ENCODE measurements at places on chromosomes 12 and 14. TPM values are rescaled to one million over a fixed set of nuclear protein-coding genes. Genes with fewer than 3 reads are reported as not detected.

DNA sequence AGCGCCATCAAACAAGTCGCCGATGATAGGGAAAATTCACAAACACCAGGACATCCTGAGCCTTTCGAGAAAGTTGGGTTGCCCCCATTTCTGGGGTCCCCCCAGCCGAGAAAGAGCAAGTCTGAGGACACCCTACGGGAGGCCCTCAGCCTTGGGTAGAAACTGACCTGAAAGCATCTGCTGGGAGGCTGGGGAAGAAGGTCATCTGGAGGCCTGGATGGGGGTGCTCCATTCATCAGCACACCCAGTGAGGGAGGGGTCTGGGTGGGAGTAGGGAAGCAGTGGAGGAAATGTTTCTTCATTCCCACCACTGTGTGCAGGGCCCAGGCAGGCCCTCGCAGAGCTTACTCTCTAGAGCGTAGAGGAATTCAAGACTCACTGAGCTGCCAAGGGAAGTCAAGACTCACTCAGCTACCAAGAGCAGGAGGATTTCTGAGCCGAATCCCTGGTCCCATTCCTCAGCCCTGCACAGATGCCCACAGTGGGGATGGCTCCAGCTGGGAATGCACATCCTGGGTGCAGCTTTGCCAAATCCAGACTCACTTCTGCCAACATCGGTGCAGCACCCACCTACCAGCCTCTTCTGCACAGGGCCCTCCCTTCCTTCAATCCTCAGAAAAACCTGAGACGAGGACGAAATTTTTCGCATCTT is 38.1 kb downstream of the DIO3 start:
- no peak for DNase-seq

DNA sequence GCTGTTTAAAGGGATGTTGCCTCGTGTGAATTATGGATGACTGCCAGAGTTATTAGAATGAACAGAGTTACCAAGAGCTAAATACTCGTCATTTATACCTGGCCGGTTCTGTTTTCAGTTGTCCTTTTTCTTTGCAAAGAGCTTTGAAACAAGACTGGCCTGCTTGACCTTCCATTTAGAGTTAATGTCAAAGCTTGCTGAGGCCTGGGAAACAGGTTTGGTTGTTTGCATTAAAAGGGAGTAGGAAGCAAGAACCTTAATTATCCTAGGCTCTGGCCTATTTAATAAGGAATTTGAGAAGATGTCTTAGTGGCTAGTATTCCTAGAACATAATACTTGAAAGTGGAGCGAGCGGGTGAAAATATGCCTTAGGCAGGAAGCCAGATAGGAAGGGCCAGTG is 233.3 kb downstream of the CACNA1C start:
- DNase-seq: no peak

GRCh38 chr14:84003346-84003745 is 1526.6 kb upstream of the FLRT2 start:
- no peak for DNase-seq

GRCh38 chr14:23366426-23366921 is 1.5 kb upstream of the EFS start:
- peak; percentile 93 for DNase-seq

Gene MYBPC1
- not detected for total RNA-seq

- no peak for DNase-seq
Measured at GRCh38 chr12:122684297-122684813, 18.8 kb downstream of the HCAR2 start.

DNA sequence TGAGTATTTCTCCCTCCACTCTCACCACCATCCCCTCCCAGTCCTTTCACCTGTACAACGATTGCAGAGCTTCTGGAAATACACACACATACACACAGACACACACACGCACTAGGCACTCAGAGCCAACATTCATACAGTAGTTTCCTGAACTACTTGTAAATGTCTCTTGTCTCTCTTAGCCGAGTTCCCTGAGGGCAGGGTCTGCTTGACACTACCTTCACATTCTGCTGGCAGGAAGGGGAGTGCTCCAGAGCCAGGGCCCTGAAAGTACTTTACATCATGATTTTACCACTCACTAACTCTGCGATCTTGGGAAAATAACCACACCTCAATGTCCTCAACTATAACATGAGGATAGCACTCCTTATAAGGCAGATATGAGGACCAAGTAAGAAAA is 82.7 kb downstream of the GAS2L3 start:
- DNase-seq: no peak

DNA sequence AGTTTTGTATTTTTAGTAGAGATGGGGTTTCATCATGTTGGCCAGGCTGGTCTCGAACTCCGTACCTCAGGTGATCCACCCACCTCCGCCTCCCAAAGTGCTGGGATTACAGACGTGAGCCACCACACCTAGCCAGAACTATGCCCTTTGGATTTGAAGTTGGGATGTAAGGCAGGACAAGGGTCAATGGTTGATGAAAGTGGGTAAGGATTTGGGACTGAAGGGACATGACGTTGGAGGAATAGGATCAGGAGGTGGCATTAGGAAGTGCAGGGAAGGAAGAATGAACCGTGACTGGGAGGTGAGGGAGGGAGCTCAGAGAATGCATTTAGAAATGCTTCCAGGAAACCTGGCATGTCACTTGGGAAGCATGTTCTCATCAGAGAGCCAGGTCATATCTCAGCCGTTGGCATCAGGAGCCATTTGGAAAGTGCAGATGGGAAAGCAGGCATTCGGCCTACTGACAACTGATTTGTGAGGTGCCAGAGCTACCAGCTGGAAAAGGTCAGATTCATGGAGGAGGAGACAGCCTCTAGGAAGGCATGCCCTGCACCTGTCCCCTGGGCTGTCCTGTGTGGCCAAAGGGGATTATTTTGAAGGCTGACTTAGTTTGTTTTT is 2.2 kb downstream of the CRADD start:
- DNase-seq: no peak

DNA sequence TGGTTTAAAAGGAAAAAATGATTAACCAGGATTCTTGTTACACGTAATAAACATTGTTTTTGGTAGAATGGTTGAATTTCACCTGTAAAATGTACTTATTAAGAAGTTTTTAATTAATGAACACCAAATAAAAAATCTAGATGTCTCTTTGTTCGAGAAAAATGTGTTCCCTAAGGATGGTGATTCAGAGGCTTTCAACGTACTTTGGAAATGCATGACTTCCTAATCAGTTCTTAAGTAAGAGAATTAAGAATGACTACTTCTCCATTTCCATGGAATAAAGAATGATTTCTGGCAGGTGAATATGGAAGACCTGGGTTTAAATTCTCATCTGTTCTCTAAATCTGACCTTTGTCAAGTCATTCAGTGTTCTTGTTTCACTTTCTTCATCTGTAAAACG is 428.6 kb downstream of the KCNH5 start:
- DNase-seq: no peak

DNA sequence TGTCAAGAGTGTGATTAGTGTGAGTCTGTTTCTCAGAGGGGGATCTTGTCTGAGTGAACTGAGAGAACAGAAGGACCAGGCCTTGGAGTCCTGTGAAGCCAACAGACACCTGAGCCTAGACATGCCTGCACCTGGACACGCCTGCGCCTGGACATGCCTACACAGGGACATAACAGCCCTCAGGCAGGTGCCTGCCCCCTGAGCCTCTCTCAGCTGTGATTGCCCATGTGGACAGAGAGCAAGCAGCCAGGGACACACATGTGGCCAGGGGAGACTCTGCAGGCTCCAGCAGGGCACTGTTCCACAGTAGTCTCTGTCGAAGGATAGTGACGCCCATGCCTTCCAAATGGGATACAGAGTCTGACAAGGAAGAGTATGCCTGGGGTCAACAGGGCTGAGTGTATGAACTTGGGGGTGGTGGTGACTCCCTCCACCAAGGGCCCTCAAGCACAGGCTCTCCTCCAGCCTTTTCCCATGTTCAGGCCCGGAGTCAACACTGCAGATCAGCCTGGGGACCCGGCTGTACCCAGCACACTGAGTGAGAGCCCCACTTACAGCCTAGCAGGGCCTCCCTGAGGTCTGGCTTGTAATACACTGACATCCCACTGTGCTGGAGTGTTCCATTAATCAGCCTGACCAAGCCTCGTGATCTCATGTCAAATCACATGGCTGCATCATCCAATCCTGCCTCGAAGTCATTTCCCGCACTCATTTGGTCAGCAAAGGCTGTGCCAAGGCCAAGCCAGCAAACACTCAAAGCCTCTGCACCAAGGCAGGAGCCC is 173.0 kb downstream of the CALM1 start:
- DNase-seq: no peak

DNA sequence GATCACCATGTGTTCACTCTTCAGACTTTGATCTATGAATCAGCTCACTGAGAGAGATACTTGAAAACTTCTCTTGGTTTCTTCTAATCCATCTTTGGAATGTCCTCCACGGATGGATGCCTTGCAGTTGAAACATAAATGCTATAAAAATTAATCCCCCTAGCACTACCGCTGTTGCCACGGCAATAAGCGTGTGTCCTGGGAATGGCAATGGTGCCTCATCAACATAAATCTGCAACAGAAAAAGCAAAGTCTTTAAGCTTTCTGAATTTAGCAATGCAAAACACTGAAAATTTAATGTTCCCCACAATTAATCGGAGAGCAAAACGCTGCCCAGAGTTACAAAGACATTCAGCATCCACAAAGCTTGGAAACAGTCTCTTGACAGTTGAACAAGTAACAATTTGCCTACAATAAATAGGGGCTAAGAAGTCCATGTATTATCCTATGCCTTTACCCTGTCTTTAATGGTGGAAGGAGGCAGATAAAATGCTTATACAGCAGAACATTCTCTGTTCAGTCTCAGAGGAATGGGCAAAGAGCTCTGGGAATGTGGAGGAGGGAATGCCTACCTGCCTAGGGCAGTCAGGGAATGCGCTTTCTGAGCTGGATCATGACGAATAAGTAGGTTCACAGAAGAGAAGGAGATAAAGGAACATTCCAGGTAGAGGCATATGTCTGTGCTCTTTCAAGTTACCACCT is 70.9 kb upstream of the PPP4R3A start:
- DNase-seq: no peak

Gene CHFR
- 53.9 TPM for total RNA-seq

GRCh38 chr12:103883908-103884307 is 42.9 kb upstream of the NT5DC3 start:
- DNase-seq: no peak

Gene EDDM3A
- total RNA-seq: 0.20 TPM

GRCh38 chr14:91143862-91144261 is 30.0 kb downstream of the DGLUCY start:
- DNase-seq: no peak

DNA sequence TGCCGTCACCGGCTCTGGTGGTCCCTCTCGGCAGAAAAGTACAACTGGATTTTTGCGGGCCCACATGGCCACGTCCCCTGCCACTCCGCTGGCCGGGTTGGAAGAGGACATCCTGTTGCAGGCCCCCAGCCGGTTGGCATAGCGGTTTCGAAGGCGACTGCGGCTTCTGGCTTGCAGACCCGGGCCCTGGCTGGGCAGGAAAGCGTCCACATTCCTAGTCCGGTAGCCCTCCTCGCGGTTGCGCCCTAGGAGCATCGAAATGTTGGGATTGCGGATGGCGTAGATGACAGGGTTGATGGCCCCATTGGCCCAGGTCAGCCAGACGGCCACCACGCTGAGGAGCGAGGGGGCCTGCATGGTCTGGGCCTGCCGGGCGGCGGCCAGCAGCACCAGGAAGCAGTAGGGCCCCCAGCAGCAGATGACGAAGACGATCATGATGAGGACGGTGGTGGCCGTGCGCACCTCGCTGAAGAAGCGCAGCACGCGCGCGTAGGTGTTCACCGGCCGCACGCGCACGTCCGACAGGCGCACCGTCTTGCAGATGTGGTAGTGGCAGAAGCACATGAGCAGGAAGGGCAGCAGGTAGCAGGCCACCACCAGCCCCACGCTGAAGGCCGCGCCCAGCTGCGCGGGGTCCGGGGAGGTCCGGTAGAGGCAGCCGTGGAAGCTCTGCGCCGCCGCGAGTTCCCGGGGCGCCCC is 1.2 kb downstream of the GPR135 start:
- DNase-seq: peak; percentile 24

- no peak for DNase-seq
Measured at GRCh38 chr14:74713395-74713735, 421 bp downstream of the FCF1 start.

DNA sequence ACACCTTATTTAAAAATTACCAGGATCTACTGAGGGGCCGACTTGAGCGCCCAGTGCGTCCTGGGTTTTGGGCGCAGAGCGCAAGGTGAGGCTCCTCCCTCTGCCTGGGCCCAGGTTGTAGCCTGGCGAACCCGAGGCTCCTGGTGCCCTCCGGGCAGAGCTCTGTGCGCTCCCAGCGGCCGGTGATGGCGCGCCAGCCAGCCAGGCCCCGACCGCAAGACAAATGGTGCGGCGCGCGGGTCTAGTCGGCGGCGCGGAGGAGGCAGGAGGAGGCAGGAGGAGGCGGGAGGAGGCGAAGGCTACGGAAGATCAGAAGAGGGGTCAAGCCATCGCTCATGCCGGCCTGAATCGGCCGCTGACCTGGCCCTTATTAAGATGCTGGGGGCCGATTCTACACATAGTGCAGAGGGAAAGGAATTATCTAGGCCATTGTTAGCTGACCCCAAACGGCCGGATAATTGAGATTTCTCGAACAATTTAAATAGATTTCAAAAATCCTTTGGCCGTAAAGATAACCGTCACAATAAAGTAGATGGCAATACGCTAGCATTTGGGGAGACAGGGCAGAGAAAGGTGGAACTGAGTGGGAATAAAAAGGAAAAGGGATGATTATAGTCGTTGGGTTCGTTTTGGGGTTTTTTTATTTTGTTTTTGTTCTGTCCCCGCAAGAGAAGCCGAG is 2.8 kb downstream of the TBX5 start:
- DNase-seq: peak; percentile 87

Gene TSPAN11
- total RNA-seq: 6.1 TPM

- DNase-seq: no peak
Measured at GRCh38 chr12:22299294-22299912, 35.1 kb downstream of the ST8SIA1 start.

DNA sequence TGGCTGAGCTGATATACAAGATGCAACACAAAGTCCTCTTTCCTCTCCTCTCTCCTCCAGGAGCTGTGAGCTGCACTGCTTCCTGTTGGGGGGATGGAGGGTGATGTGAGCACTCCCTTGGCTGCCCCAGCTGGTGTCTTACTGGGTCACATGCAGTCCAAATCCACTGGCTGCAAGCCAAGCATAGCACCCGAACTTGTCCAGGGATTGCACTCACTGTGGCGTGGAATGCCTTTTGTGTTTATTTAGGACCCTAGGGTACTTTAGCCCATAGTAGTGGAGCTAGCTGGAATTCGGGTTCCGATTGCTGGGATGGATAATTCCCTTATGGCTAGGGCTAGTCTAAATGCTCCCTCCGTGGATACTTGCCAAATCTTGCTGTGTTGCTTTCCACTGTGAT is 424.9 kb upstream of the SYT1 start:
- DNase-seq: no peak

GRCh38 chr12:124469193-124469888 is 98.1 kb downstream of the NCOR2 start:
- peak; percentile 68 for DNase-seq

- DNase-seq: no peak
Measured at GRCh38 chr14:77071938-77072388, 26.1 kb upstream of the CIPC start.

DNA sequence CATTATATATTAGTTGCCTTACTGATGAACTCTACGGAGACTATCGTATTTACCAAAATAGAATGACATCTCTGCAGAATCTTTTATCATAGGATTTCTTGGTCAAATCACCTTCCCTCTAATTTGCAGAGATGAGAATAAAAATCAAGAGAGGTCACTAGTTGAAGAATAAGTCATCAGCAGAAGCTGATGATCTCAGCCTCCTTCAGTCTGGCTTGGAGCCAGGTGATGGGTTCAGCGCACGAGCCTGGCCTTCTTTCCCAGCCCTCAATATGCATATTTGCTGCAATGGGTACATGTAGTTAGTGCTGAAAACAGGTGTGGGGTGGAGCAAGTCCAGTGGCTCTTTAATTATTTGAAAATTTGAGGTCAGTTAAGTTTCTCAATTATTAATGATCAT is 19.2 kb upstream of the EMP1 start:
- DNase-seq: no peak

- no peak for DNase-seq
Measured at GRCh38 chr12:52184813-52185212, 7.0 kb downstream of the KRT80 start.

Measured in WTC11 (cell line).